Activated naive CD4-positive, alpha-beta T cell treated with anti-CD3 and anti-CD28 coated beads, Interleukin-2, amount 50 U/mL, for 72 hours (primary cell): ENCODE measurements at places on chromosomes 12 and 14. TPM values are rescaled to one million over a fixed set of nuclear protein-coding genes. Genes with fewer than 3 reads are reported as not detected.

The KRT2 gene
- not detected for total RNA-seq

GRCh38 chr12:77847680-77848431 is 17.2 kb downstream of the NAV3 start:
- no peak for DNase-seq

GRCh38 chr12:47033081-47033480 is 46.3 kb upstream of the PCED1B start:
- no peak for DNase-seq

DNA sequence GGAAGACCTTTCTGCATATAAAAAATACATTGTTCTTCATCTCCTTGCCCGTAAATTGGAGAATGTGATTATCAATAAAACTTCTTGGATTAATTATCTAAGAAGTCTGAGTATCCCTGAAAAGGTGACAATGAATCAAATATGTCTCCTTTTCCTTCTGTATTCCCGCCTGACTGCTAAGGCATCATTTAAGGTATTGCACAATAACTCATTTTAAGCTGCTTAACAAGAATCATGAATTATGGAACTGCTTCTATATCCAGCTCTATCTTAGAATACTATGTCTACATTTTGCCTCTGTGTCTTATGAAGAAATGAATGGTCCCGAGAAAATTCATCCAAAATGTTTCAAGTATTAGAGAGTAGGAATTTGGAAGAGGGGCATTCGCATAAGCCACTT is 294.4 kb downstream of the SOX5 start:
- DNase-seq = no peak

- DNase-seq = no peak
Observed at GRCh38 chr12:98769068-98769467, 124.0 kb downstream of the APAF1 start.

DNA sequence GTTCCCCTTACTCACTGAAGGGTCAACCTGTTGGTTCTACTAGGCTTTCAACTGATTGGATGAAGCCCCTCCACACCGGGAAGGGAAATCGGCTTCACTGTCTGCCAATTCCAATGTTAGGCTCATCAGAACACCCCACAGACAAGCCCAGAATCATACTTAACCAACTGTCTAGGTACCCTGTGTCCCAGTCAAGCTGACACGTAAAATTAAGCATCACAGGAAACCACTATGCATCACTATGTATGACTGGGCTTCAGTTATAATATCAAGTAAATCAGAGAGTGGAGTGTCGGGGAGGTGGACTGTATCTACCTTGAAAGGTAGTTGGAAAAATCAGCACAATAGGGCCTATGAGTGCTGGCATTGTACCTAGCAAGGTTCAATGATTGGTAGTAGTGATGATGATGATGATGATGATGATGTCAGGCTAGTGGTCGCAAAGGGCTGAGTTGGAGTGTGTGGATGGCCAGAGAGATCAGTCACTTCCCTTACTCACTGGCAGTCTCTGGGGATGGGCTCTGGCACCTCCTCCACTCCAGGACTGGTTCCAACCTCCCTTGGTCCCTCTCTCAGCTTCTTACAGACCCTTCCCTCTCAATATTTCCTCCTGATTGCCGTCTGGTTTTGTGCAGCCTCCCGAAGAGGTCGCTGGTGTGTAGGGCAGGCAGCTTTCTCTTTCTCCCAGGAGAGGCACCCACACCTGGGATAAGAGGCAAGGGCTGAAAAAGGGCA is 3.3 kb upstream of the ATG101 start:
- DNase-seq = no peak

The POTEG gene
- not detected for total RNA-seq

DNA sequence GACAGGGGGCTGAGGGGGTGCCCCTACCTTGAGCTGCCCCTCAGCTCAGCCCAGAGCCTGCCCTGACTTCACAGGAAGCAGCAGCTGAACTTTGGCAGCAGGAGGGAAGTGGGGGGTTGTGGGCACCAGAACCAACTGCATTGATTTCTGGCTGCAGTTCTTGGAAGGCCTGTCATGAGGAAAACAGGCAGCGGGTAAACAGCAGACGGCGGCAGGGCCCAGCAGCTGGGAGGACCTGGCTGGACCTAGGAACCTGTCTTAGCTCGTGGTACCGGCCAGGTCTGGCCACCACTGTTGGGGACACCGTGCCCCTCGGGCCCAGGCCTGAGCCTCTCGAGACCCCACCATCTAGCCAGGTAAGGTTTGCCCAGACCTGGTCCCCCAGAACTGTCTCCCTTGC is 154.2 kb upstream of the MYL2 start:
- no peak for DNase-seq

- no peak for DNase-seq
Observed at GRCh38 chr14:92760524-92760805, 12.0 kb upstream of the LGMN start.

GRCh38 chr12:3193131-3193530 is 116.0 kb downstream of the TSPAN9 start:
- DNase-seq = no peak

GRCh38 chr12:102479099-102479885 is 1.1 kb downstream of the IGF1 start:
- no peak for DNase-seq

The DNAI7 gene
- 0.35 TPM for total RNA-seq

- DNase-seq = no peak
Observed at GRCh38 chr12:99151744-99152143, 495.8 kb upstream of the GARIN6 start.

The SLC25A21 gene
- total RNA-seq = not detected

The TMCC3 gene
- total RNA-seq = not detected

The RFLNA gene
- total RNA-seq = not detected

- DNase-seq = no peak
Observed at GRCh38 chr12:98224584-98225221, 290.7 kb upstream of the TMPO start.

GRCh38 chr12:75876832-75877762 is 154.5 kb downstream of the PHLDA1 start:
- no peak for DNase-seq

- DNase-seq = no peak
Observed at GRCh38 chr12:95790917-95791849, 619 bp upstream of the NTN4 start.

The SAV1 gene
- total RNA-seq = 13.9 TPM

DNA sequence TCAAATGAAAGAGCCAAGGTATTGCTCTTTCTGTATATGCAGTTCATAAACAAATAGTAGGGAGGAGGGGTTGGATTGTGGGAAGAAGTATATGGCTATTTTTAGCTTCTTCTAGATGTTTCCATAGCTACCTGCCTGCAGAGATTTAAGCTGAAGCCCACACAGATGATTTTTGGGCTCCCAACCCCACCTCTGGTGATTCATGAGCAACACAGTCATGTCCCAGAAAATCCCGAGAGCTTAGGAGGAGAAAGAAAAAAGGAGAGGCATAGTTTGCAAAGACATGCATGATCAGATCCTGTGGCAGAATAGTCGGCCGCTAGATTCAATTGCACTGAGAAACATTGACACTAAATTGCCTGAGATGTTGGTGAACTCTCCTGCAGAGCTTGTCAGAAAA is 13.8 kb downstream of the TESPA1 start:
- DNase-seq = no peak

The TAS2R19 gene
- total RNA-seq = 3.2 TPM

DNA sequence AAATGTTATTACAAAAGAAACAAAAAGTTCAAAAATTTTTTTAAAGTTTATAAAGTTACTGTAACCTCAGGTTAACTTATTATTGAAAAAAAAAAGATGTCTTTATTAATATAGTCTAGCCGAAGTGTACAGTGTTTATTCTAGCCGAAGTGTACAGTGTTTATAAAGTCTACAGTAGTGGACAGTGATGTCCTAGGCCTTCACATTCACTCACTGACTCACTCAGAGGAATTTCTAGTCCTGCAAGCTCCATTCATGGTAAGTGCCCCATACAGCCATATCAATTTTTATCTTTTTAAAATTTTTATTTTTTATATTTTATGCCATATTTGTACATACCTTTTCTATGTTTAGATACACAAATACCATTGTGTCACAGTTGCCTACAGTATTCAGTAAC is 10.4 kb downstream of the ATG2B start:
- no peak for DNase-seq

GRCh38 chr12:24661657-24662096 is 287.2 kb downstream of the BCAT1 start:
- no peak for DNase-seq

The PRIMA1 gene
- not detected for total RNA-seq

DNA sequence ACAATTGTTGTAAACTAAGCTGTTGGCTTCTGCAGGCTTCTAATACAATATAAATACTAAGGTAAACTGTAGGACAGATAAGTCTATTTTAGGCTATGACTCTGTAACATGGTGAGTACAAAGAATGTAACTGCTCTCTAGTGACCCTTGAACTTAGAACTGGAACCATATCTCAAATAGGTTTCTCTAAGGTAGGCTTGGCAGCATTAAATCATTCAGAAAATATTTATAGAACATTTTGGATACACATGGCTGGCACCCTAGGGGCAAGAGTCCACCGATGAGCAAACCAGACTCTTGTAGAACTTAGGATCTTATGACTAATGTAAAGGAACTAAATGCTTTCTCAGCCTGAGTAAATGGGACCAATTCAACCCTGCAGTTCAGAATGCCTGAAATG is 19.4 kb upstream of the SLC25A3 start:
- no peak for DNase-seq

DNA sequence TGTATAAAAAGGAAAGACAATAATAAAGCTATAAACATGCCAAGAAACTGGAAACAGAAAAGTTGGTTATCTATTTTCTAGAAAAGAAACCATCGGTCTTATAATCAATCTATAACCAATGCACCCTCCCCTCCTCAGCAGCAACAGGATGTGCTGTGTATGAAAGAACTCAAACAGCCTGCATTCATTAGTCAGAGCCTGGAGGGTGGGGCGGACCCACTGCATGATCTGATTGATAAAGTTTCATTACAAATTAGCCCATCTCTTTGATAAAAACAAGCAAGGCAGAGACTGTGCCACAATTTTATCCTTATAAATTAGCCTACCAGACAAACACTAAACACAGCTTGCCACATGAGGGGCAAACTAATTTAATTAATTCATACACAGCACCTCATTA is 448.1 kb downstream of the BCAT1 start:
- DNase-seq = no peak

DNA sequence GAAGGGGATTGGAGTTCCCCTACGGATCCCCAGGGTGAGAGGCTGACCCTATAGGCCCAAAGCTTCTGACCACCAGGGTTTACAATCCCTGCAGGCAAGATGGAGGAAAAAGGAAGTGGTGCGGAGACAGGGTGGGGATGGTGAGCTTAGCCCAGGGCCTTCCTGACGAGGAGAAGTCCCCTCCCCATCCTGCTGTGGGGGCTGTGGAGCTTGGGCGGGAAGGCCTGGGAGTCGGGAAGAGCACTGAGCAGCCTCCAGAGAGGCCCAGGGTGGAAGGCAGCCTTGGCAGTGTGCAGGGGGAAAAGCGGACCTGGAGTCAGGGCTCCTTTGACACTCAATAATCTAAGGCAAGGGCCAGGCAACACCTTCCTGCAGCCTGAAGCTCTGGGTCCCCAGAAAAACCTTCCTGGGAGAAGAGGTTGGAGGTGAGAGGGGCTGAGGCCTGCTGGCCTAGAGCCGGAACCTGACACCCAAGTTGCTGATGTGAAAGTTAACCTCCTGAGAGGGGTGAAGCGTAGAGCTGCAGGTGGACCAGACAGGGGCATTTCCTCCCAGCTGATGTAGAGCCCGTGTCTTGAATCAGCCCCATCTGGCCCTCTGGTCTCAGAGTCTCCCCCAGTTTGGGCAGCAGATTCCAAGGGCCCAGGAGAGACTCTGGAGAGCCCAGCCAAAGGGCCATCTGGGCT is 6.0 kb downstream of the HDAC7 start:
- no peak for DNase-seq

DNA sequence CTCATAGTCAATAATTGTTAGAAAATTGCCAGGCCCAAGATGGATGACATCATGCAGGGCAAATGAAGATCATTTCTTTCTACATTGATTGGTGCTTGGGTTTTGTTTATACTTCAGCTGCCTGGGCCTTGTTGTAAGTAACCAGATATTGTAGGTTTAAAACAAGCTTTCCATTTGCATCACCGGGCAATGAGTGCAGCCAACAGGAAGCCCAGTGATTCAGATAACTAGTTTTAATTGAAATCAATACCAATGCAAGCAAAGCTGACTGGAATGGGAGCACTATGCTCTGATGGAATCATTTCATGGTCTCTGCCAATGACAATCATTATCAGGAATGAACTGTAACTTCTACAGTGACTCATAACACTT is 279.3 kb downstream of the DUSP6 start:
- DNase-seq = no peak
